ENCODE measurements at places on chromosomes 2 and 18.

DNA sequence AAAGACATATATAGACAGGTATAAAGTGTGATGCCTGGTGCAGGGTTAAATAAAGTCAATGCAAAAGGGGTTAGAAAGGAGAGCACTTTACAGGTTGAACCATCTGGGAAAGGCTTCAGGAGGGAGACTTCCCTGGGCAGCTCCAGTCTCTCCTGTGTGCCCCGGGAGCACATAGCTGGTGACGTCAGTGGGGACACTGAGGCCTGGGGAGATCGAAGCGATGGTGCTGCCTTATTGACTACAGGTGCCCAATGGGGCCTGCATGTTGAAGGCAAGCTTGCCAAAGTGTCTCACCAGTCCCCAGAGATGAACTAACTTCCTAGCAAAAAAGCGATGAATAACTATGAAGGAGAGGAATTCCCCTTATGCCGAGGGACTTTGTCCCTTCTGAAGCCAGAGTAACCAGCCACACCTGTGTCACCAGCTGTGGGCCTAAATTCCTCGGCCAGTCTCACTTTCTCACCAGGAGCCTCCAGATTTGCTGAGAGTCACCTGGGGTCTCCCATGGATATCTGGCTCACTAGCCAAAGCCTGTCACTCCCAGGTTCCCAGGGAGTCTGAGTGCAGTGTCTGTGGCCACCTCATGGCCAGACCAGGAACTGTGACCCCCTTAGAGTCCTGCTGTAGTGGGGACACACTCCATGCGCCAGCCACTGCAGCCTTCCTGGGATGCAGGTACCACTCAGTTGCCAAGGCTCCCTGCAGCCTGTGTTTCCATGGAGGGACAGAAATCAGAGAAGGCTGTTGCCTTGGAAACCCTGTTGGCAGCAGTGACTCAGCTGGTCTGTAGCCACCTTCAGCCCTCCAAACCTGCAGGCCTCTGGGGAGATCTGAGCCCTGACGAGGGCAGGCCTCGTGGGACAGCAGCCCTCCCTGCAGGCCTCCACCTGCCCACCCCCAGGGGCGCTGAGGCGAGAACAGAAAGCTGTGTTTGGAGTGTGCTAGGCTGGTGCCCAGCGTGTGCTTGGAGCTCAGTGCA lies 128.7 kb downstream of the CTIF start:
- DNase-seq, result no peak

- DNase-seq, result no peak
These were observed 712.5 kb downstream of the TDRD15 start for GRCh38 chr2:21836261-21836660.

GRCh38 chr2:240949791-240950705 lies 43.9 kb downstream of the CROCC2 start:
- no peak for DNase-seq

DNA sequence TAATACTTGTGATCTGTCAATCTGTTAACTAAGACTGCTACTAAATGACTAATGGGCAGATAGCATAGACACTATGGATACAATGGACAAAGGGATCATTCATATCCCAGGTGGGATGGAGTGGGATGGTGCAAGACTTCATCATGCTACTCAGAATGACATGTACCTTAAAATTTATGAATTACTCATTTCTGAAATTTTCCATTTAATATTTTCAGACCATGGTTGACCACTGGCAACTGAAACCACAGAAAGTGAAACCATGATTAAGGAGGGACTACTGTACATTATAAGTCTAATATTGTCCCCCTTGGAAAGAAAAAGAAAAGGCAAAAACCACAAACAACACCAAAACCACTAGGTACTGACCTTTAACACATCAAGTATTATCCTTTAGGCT lies 247.0 kb upstream of the SYT4 start:
- no peak for DNase-seq

DNA sequence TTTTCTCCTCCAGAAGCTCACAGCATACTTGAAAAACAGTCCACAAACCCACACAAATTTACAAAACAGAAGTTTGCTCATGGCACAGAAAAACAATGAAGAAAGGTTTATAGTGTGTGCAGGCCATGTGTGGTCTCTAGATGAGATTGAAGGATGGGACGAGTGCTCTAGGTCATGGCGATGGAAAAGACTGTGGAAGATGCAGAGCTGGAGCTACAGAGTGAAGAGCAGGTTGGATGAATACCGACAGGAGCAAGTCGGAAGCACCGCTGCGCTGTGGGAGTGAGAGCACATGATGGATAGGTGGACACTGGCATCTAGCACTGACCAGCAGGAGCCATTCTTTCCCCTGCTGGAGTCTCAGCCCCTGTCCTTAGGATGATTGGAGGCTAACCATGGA lies 534.7 kb upstream of the RAB6C start:
- no peak for DNase-seq

DNA sequence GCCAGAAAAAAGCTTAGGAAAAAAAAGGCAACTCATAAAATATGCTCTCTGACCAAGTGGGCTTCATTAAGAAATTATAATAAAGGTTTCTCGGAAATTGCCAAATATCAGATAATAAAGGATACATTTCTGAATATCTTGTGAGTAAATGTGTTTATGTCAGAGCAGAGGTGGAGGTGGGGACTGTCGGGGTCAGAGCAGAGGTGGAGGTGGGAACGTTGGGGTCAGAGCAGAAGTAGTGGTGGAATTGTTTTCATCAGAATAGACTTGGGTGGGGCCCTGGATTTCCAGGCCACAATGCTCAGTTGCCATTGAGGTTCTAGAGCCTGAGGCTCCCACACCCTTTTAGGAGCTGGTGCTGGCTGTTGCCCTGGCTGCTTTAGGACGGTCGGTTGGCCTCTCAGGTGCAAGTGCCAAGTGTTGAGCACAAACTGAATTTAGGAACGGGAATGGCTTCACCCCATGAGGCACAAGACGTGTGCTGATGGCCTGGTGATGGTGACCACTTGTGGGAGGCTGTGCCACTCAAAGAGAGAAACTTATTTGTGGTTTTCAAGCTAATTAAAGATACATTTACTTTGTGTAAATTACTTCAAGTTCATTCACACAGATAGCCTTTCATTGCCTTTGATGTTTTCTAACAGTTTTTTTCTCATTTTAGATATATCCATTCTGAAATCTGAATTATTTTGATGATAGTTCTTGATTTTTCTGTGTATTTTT lies 131.5 kb downstream of the ATP9B start:
- peak; percentile 47 for DNase-seq

GRCh38 chr2:191566344-191566743 lies 111.6 kb upstream of the NABP1 start:
- DNase-seq, result peak; percentile 52

DNA sequence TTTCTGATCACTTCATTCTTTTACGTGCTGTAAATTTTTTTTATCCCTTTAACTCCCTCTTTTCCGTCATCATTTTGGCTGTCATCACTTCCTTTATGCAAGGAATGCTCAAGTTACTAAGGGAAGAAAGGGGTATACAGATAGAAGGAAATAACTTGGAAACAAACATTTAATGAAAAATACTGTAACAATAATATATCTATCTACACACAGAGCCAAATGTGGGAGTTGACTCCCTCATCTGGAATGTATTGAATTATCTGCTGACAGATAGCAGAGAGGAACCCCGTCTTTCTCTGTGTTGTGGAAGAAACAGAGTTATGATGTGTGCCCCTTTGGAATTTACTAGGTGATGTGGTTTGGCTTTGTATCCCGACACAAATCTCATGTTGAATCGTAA lies 182.5 kb upstream of the NXPH2 start:
- no peak for DNase-seq

DNA sequence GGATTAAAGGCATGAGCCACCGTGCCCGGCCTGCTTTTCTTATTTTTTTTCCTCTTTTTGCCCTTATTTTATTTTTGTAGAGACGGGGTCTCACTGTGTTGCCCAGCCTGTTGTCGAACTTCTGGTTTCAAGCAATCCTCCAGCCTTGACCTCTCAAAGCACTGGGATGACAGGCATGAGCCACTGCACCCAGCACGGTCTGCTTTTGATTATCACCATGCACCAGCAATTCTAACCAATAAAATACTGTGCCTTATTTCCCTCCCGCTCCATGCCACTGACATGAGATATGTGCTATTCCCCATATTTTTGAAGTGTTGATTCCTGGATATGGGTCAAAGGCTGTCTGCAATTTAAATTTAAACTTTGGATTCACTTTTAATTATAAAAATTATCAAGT lies 42.9 kb downstream of the ACYP2 start:
- DNase-seq, result no peak

DNA sequence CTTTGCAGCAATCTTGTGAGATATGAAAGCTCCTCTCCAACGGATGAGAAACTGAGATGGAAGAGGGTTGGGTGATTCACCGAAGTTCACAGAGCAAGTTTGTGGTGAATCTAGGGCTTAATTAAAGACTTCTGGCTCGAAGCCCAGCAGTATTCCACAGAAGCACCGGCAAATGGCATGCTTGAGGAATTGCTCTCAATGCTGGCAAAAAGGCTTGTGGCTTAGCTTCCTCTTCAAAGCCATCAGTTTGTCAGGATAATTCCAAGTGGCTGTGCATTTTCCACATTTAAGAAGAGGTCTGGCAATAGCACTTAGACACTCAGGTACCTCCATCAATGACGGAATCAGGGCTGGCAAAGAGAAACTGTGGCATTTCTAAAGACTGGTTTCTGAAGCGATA lies 98.7 kb upstream of the SLC66A3 start:
- no peak for DNase-seq

GRCh38 chr2:67772216-67773170 lies 290.3 kb downstream of the C1D start:
- DNase-seq, result no peak

DNA sequence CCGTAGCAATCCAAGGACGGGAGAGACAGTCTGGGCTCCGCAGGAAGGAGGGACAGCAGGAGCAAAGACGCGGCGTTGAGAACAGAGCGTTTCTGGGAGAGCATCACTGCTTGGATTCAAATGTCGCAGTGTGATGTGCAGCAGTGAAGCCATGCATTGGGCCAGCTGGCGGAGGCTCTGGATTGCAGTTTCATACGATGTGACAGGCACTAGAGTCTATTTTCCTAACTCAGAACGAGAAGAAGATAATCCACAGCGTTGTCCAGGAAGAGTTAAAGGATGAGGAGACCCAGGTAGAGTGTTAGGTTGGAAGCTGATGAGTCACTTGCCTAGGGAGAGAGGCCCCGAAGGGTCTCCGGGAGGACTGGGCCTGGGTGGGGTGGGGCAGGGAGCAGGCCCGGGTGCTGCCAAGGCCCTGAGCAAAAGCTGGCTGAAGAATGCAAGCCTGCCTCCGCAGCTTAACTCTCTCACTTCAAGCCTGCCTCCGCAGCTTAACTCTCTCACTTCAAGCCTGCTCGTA lies 17.7 kb upstream of the SEMA4C start:
- DNase-seq, result peak; percentile 65

DNA sequence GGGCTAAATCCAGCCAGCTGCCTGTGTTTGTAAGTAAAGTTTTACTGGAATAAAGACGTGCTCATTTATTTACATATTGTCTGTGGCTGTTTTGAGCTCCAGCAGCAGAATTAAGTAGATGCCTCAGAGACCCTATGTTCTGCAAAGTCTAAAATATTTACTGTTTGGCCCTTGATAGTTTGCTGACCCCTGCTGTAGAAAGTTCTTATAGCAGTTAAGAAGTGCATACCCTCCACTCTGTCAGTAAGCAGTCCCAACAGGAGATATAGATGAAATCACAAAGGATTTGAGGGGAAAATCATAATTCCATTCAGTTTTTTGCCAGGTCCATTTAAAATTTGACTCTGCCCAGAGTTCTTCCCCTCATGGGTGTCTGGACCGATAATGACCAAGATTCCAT lies 50.1 kb upstream of the ITM2C start:
- no peak for DNase-seq

DNA sequence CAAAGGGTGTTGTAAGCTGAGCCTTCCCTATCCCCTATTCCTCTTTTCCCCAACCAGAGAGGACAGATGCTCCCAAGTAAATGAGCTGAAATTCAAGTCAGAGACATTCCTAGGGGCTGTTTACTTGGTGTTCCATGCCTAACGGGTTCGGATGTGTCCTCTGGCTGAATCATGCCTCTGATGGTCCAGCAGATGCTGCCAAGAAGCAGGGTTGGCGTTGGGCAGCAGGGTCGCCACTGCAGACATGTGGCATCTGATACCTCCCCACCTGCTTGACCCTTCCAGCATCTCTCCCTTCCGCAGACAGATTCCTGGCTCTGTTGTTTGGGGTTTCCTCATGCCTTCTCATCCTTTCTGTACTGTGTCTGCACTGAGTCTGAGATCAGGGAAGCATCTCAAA lies 108.3 kb downstream of the HNRNPLL start:
- DNase-seq, result no peak

- DNase-seq, result no peak
These were observed 219.1 kb downstream of the TRIB2 start for GRCh38 chr2:12935796-12936195.

DNA sequence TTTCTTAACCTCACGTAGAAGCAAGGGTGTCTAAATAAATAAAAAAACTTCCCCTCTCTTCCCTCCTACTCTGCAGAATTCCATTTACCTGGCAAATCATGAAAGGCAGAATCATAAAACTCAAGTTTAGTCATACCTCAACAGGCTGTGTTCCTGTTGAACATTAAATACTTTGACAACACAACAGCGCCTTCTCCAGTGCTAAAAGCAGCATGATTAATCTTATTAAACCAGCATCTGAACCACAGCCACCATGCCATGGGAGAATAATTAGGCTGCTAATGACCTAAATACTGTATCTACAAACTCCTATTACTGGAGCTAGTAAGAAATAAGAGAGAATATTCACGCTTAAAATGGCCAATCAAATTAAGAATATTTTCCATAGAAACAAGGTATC lies 68.1 kb downstream of the CDH2 start:
- no peak for DNase-seq

DNA sequence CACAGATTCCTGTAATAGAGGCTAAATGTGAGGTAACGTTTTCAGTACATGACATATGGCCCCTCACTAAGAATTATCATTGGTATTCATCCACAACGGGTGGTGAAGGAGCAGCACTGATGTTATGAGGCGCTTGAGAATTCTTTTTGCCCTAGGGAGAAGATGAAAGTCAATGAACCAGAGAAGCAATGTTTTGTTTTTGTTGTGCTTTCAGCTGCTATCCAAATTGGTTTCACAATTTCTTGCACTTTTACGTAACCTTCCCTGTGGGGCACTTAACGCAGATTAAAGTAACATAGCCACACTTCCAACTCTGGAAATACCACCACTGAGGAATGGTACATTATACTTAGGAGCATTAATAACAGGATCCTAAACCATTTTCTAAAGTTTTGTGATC lies 13.3 kb upstream of the CCDC85A start:
- no peak for DNase-seq

GRCh38 chr18:63131106-63131958 lies 188.2 kb downstream of the BCL2 start:
- peak; percentile 64 for DNase-seq

- no peak for DNase-seq
These were observed 32.3 kb downstream of the ASXL2 start for GRCh38 chr2:25845843-25846505.

GRCh38 chr2:211453311-211453887 lies 897.0 kb downstream of the CPS1 start:
- DNase-seq, result no peak

GRCh38 chr2:43273529-43273928 lies 47.1 kb upstream of the ZFP36L2 start:
- DNase-seq, result no peak

- no peak for DNase-seq
These were observed 20.6 kb upstream of the ANKRD53 start for GRCh38 chr2:70957798-70958197.

- no peak for DNase-seq
These were observed 35.9 kb downstream of the SH3BP4 start for GRCh38 chr2:234987754-234988153.

Data from pons (tissue), 1 donor.